Caco-2 (cell line): ENCODE measurements at places on chromosomes 6 and 20.

DNA sequence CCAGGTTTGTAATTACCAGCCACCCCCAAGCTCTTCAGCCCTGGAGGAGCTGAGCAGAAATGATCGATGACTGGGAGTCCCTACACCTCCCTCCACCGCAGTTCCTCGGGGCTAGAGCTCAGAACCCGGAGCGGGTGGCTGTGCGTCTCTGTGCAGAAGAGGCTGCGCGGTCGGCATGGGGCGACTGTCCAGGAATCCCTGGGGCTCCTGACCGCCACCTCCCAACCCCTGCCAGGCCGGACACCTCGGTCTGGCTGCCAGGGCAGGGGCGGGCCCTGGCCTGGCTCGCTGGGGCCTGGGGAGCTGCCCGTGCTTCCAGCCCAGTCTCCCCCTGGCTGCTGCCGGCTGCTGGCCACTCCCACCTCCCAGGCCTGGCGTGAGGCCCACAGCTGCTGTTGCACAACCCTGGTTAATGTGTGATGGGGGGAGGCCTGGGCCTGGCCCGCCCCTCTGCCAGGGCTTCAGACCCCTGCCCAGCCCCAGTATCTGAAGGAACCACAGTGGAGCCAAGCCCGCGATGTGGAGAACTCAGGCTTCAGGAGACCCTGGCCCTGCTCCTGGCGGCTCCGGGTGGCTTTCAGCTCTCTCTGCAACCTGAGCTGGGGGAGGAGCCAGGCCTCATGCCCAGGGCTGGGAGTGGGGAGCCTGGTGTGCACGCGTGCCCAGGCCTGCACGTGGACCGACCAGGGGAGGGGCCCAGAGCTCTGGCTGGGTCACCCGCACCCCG, 1.2 kb downstream of the SLC2A4RG start:
- DNase-seq, result peak; percentile 98

- DNase-seq, result no peak
Measured at GRCh38 chr6:146246028-146246427, 217.2 kb downstream of the GRM1 start.

DNA sequence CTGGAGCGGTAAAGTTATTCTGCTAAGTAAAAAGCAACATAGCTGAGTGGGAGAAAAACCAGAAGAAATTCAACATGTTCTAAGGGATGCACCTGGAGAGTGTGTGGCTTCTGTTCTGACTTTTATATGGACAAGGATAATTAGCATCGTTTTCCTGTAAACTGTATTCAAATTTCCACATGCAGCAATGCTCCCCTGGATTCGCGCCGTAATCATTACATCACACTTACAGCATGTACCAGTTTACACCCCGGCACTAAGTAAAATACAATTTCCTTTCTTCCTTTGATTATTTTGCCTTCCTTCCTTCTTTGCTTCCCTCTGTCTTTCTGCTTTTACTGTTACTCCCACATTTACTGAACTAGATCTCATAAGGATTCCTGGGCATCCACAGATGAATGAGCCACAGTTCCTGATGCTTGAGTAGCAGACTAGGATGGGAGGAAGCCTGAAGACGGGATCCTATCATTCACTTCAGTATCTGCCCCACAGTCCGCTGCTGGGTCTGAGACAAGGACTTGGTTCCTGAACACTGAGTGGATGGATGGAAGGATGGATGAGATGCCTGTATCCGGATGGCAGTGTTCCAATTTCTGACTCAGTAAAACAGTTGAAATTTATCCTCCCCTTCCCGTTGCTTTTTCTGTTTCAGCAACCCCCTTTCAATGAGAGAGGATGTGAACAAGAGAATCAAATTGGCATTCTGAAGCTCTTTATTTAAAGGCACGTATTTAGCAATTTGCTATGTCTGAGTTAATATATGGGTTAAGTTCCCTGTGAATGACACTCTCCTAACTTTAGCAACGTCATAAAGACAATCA, 174.6 kb downstream of the GJA10 start:
- DNase-seq, result no peak

GRCh38 chr6:160331204-160331603, 17.0 kb upstream of the SLC22A3 start:
- DNase-seq, result no peak

DNA sequence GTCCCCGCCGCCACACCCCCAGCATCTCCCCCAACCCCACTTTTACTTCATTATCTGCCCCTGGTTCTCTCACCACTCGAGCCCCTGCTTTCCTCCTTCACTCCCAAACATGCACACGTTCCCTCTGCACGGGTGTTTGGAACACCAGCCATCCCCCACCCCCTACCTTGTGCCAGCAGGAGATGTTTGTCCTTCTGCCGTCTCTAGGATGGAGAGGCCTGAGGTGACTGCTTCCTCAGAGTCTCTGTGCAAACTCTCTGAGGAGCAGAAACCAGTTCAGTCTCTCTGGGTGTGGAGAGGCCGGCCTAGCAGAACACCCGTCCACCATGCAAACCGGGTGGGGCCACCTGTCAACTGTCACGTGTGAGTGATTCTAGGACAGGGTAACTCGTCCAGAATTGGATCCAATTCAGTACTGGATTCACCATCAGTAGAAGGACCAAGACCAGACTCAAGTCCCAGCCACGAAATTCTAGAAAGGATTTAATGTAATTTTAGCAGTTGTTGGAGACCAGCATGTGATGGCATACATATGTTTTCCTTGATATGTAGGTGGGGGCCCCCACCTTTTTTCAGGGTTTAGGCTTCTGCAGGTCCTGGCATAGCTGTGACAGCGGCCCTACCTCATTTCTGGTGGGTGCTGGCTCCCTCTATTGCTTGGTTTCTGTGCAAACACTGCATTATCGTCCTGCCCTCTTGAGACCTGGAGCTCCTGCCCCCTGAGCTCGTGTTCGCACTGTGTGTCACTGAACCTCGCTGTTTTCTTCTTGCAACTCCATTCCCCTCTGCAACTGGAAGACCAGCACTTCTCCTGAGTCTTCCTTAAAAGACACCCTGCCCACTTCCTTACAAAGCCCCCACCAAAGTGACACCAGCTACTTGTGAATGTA, at the start of gene RAET1E:
Gene RAET1E, minus strand, starts transcription at position 259 of the 890 bp plus-strand sequence. CDS start 7,212 bp downstream, outside the sequence.
- DNase-seq, result no peak

- no peak for DNase-seq
Measured at GRCh38 chr6:55868771-55869479, 6.5 kb downstream of the BMP5 start.

DNA sequence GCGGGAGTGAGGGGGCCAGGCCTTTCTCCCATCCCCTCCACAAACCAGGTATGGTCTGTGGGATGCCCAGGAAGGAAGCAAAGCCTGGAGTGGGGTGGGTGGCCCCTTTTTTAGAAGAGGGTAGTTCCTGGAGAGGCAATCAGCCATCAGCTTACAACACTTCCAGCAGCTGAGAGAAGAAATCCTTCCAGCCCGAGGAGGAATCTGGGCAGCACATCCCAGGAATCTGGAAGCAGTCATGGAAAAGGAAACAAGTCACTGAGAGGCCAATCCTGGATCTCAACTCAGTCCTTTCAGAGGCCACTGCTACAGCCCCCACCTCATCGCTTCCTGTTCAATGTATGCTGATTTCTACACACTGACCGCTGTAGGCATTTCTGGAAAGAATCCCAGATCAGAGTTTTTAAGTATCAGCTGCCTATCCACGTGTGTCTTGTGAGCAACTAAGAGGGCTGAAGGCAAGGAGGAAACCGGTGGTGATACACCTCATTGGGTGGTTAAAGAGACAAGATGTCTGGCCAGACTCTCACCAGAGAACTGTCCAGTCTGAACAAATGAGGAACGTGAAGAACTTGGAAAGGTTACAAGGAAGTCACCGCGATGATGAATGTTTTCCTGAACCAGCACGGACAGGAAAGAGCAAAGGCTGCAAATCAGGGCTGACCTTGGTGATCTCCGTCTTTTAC, 92.9 kb upstream of the SHLD1 start:
- no peak for DNase-seq

- no peak for DNase-seq
Measured at GRCh38 chr6:136983687-136984086, 61.1 kb downstream of the IL20RA start.

DNA sequence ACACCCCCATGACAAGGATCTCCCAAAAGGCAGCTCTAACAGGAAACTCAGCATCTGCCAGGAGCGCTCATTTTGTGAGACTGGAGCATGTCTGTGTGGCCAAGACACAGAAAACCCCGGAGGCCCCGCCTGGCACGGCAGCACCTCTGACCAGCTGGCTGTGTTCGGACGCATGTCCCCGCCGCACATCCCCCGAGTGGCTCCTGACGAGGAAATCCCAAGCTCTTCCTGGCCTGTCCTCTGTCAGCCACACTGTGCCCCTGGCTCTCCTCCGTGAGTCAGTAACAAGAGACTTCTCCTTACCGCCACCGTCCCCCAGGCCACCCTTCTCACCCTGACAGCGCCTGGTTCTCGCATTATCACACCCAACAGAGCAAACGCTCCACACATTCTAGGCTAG, 14.4 kb downstream of the SLC2A4RG start:
- DNase-seq, result no peak
